ENCODE measurements at places on chromosomes 4 and X.

- no peak for DNase-seq
Observed at GRCh38 chr4:185196437-185196836, 7.4 kb downstream of the CFAP97 start.

DNA sequence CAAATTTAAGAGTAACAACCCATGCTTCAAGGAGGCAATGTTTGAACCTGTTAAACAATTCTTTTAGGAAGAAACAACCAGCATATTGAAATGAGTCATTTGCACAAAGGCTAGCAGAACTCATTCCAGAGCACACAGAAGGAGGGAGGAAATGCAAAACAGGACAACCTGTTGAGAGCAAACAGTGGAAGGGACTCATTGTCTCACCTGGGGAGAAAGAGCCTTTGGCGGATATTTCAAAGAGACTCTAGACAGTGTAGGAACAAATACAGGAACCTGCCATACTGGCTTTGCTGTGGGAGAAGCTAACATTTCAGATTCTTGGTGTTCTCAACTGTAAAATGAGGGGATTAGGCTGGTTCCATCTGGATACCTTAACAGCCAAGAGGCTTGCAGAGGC, 14.8 kb upstream of the RASGEF1B start:
- no peak for DNase-seq

GRCh38 chr4:125262079-125262478, 52.7 kb upstream of the FAT4 start:
- DNase-seq, result no peak

DNA sequence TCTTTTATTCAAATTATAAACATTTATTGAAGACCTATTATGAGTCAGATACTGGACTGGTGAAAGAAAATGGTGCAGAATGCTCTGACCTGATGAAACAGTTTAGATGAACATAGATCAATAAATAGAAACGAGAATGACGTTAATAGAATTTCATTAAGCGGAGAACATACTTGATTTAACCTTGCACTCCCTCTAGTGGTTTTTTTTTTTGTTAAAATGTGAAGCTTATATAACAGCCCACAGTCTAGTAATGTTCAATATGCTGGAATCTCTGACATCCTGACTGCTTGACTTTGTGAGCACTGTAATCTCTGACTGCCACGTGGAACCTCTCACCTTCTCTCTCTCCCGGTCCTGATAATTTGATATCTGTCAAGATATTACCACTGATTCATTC, 32.3 kb downstream of the HDAC8 start:
- no peak for DNase-seq

DNA sequence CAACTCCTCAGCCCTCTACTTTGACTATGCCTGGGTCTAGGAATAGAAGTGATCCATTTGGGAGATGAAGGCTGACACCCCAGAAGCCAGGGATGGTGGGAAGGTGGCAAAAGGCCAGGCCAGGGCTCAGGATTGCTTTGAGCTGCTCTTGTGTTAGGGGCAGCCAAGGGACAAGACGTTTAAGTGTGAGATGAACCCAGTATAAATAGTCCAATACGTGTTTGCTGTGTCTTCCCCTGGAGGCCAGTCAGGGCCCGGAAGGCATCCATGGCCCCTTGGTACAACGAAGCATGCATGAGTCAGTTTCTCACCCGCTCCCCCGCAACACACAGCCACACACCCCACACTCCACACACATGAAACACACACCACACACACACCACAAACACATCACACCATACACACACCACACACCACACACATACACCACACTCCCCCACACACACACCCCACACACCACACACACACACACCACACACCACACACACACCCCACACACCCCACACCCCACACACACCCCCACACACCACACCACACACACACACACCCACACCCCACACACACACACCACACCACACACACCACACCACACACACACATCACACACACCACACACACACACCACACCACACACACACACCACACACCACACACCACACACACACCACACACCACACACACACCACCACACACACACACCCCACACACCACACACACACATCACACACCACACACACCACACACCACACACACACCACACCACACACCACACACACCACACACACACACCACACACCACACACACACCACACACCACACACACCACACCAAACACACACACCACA, 5.1 kb downstream of the STARD8 start:
- DNase-seq, result no peak

- no peak for DNase-seq
Observed at GRCh38 chr4:30728311-30728710, 8.1 kb downstream of the PCDH7 start.

DNA sequence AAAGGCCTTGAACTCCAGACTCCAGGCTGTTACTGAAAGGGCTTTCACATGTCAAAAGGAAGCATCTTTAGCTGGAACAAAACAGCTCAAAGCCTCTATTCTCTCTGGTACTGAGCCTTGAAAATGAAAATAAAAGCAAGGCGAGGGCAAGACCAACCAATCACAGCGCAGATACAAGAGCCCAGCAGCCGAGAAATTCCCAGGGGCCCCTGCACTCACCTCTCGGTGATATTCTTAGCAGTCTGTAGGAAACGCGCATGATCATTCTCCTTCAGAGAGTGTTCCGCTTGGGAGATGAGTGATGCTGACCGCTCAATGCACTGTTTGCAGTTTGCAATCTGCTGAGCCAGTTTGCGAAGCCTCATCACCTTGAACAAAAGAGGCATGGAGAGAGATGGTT, 138.1 kb downstream of the MID1 start:
- DNase-seq, result no peak
